ENCODE measurements at places on chromosomes 3 and 15.

GRCh38 chr3:185503521-185503920, 4.7 kb upstream of the TMEM41A start:
- DNase-seq = no peak

DNA sequence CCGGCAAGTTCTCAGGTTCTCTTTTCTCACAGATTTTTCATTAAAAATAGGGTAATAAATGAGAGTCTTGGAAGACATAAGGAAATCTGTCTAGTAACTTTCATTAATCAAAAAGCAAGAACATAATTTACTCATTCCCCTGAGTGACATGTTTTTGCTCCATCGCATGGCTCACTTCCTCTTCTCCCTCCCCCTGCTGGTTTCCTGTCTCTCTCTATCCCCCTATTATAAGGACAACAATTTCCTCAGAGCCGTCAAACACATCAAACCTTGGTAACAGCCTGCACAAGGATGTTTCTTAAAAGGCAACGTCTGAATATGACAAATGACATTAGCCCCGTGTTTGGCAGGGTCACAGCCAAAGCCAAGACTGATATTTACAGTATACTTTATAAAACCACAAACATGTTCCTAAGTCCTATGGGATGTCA, 1149.6 kb downstream of the IGSF11 start:
- DNase-seq = no peak

- DNase-seq = peak; percentile 25
These were observed 330.2 kb downstream of the EPHB1 start for GRCh38 chr3:135125171-135125801.

- no peak for DNase-seq
These were observed 229.2 kb upstream of the CHRNA7 start for GRCh38 chr15:31801152-31801551.

GRCh38 chr3:85725809-85726208, 767.0 kb downstream of the CADM2 start:
- DNase-seq = no peak

GRCh38 chr15:26757141-26757540, 15.7 kb downstream of the GABRB3 start:
- no peak for DNase-seq

DNA sequence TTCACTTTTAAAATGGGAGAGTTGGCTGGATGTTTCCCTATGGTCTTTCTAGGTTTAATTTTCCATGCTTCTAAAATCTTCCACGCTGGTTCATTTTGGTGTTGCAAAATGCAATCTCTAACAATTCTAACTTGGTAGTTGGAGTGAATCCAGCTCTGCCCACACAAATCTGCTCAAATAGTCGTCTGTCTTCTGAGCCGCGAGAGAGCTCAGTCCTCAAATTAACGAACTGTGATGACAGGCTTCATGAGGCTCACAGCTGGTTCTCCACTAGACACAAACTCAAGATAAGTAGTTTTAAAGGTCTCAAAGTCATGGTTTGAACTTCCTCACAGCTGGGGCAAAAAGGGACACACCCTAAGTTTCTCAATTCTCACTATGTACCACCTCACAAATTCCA, 178.6 kb upstream of the LYSMD4 start:
- DNase-seq = no peak

- DNase-seq = no peak
These were observed 1361.3 kb downstream of the ZPLD1 start for GRCh38 chr3:103796068-103796467.

DNA sequence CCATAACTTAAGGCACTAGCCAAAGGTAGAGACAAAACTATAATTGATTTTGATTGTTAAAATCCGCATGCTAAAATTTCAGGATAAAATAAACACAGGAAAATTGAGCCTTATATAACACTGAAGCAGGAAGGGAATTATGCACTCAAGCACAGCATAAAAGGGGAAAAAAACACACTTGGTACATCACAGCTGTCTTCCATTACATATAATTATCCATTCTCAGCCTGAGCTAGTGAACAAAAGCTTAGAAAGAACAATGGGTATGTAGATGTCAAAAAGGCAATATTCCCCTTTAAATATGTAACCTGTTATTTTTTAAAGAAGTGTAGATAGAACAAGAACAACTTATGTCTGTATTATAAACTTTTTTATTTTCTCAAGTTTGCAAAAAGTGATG, 899.2 kb downstream of the ROBO1 start:
- no peak for DNase-seq

GRCh38 chr15:22866079-22866478, 27.6 kb downstream of the NIPA2 start:
- no peak for DNase-seq

GRCh38 chr3:156974931-156975330, 148.8 kb downstream of the LEKR1 start:
- no peak for DNase-seq

DNA sequence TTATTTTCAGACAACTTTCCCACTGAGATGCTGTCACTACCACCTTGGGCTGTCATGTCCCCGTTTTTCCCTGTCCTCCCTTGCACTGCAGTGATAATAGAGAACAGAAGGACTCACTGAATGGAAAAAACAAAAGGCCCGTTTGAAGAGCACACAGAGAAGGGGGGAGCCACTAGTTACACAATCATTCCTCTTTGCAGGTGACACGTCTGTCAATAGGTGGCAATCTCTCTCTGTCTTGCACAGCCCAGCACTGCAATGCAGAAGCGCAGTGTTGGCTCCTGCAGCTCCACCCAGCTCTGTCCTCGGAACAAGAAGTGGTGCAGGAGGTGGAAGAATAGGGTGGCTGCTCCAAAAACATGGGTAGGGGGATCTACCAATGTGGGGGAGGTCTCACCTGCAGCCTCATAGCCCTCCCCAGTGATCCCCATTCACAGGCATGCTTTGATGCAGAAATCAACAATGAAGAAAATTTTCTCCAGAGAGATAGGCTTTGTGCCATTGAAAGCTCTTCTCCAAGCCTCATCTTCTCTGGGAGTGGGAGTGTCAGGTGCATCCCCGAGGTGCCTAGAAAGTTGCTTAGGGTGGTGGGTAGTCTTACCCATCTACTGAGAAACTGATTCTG, 31.8 kb downstream of the FSTL1 start:
- no peak for DNase-seq

DNA sequence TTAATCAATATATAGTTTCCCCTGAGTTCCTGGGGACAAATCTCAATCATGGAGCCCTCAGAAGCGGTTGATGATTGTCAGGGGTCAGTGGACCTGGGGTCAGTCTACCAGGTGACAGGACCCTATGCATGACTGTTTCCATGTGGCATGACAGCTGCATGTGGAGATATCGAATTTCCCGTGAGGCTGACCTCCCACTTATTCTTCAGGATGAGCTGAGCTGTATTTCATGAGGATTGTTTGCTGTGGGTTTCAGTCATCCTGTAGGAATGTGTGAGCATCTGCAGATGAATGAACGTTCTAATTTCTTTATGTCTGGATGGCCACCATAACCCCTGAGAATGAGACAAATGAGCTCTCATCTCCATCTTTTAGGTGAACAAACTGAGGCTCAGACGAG, 93.0 kb upstream of the HES1 start:
- DNase-seq = peak; percentile 38

DNA sequence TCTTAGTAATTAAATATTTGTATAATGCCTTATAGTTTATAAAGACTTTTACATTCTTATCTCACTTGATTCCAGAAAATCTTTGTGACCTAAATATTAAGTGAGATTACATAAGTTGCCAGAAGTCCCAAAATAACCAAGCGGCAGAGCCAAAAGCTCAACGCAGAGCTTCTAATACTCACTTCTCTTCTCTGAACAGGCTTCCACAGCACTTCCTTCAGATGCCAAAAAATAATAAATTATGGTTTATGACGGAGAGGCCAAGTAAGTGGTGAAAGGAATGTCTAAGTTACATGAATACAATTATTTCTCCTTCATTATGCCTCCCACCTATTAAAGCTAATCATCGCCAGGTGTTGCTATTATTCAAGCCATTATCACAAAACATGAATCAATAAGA, 110.3 kb downstream of the GBE1 start:
- DNase-seq = no peak

DNA sequence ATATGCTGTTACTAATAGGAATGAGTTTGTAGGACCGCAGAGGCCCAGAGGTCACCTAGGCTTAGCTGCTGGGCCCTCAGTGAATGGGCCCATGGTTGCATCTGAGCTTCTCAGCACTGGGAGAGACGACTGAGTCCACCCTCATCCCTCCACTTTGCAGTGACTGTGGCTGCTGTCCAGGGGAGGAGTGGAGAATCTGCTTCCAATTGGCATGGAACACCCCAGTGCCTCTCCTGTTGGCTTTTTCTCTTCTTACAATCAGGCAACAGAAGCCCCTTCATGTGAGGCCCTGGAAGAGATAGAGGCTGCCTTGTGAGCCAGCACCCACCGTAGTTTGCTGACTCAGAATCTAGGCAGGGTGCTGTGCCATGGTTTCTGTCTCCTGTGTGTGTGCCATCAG, 55.6 kb downstream of the ARNT2 start:
- DNase-seq = no peak

DNA sequence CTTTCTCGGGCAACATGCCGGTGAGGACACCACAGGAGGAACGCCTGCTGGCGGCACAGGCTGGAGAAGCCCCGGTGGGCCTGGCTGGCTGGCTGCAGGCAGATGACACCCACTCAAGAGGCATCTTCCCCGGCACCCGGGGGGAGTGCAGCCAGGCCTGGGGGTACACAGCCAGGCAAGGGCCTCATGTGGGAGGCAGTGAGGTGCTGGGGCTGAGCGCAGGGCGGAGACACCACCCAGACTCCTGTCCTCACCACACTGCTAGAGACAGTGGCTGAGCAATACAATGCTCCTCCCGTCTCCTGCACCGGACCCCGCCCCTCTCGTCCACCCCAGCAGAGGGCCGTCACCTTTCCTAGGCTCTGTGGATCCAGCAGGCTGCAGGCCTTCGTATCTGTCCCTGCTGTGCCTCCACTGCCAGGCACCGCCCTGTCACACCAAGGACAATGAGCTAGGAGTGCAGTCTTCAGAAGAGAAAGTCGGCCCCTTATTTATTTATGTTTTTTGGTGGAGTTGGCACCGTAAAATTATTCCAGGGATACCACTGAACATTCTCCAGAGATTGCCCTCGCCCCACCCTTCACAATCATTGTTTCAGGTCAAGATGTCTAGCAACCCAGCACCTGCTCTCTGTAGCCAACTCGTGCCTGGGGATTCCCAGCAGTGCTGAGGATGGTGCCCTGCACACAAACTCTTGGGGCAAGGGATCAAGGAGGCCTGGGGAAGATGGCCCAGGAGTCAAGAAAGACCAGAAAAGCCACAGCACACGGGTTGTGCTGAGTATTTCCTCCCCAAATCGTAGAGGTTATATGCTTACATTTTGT, 129.1 kb downstream of the ATP10A start:
- no peak for DNase-seq

GRCh38 chr15:36428102-36428845, 151.2 kb upstream of the CDIN1 start:
- peak; percentile 99 for DNase-seq

- DNase-seq = no peak
These were observed 134.8 kb downstream of the ASB7 start for GRCh38 chr15:100737214-100737613.

GRCh38 chr3:25783661-25784512, 644 bp upstream of the NGLY1 start:
- no peak for DNase-seq

DNA sequence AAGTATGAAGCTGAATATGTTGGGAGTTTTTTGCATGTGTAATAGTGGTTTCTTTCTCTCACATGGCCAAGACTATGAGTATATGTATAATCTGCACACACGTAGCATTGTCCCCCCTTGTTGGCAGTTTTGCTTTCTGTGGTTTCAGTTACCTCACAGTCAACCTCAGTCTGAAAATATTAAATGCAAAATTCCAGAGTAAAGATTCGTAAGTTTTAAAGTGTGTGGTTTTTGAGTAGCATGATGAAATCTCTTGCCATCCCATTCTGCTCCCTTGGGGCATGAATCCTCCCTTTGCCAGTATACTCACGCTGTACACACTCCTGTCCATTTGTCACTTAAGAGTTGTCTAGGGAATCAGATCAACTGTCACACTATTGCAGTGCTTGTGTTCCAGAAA, 742.0 kb upstream of the CCDC54 start:
- DNase-seq = peak; percentile 78

DNA sequence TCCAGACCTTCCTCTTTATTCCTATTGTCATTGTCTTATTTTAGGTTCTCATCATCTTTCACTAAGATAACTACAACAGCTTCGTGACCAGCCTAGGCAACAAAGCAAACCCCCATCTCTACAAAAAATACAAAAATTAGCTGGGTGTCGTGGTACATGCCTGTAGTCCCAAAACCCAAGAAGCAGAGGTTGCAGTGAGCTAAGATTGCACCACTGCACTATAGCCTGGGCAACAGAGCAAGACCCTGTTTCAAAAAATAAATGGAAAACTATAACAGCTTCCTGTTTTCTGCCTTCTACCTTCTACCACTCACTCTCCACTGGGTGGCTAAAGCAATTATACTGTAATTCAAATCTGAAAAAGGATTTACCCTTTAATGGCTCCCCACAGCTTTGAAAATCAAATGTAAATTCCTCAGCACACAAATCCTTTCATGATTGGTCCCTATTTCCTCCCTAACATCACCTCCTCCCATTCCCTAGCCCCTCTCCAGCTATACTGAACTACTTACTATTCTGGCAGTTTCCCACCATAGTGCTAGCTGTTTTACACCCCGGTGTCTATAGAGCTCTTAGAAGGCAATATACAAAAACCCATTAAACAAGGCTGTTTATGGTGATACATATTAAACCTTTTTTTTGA, 33.4 kb downstream of the LRRFIP2 start:
- no peak for DNase-seq

GRCh38 chr3:171542976-171543375, 82.8 kb upstream of the TNIK start:
- DNase-seq = no peak

DNA sequence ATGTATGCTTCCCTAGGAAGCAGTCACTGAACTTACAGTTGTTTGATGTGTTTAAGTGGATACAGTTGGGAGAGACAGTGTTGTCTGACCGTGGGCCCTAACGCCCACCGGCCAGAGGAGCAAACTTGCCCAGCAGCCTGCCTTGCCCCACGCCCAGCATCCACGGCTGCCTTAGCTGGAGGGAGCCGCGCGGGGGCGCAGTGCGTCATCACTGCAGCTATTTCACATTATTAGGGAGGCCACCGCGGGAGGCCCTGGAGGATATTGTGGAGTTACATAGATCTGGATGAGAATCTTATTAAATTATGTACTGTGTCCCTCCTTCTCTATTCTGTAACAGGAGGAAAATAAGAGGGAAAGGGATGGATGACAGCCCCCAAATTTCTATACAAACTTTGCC, 267.2 kb downstream of the GABRG3 start:
- DNase-seq = no peak

GRCh38 chr15:49558929-49559328, 61.7 kb downstream of the FAM227B start:
- no peak for DNase-seq

- no peak for DNase-seq
These were observed 331.5 kb upstream of the CTDSPL start for GRCh38 chr3:37530047-37530697.

- DNase-seq = no peak
These were observed 44.0 kb upstream of the EHHADH start for GRCh38 chr3:185297867-185298266.

DNA sequence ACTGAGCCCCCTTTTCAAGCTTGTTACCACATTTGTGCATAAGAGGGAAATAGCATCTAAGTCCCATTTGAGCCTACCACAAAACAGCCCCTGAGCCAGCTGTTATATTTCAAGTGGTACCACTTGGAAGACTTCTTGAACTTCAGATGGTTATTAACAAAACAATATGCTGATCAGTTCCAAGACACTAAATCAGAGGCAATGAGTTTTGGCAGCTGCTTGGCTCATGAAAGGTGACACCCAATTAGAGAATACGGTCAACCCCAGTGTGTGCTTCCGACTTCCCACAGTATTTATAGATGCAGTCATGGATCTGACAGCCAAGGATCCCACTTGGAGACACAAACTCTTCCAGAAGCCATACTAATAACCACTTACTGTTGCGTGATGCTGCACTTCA, 469.6 kb upstream of the PPP2R3A start:
- no peak for DNase-seq
